ENCODE measurements at places on chromosomes 4 and X. TPM values are rescaled to one million over a fixed set of nuclear protein-coding genes. Genes with fewer than 3 reads are reported as not detected.

IDH3G gene
- 57.4 TPM for total RNA-seq

CSAG2 gene
- not detected for total RNA-seq

RBM3 gene
- total RNA-seq = 227 TPM

CT45A3 gene
- total RNA-seq = 0.20 TPM

NMU gene
- 0.77 TPM for total RNA-seq

ENPP6 gene
- 1.7 TPM for total RNA-seq

REELD1 gene
- not detected for total RNA-seq

IL13RA1 gene
- 33.0 TPM for total RNA-seq

FGF2 gene
- total RNA-seq = 35.7 TPM

MED12 gene
- total RNA-seq = 64.5 TPM

UFSP2 gene
- 33.4 TPM for total RNA-seq

TDO2 gene
- total RNA-seq = 0.62 TPM

AR gene
- total RNA-seq = 35.0 TPM

STATH gene
- total RNA-seq = not detected

TRIM2 gene
- total RNA-seq = 50.0 TPM

TNIP3 gene
- total RNA-seq = not detected

HSD17B13 gene
- total RNA-seq = 0.40 TPM

Data from ovary (tissue), 10 donors.